ENCODE measurements at places on chromosomes 3 and 15.

DNA sequence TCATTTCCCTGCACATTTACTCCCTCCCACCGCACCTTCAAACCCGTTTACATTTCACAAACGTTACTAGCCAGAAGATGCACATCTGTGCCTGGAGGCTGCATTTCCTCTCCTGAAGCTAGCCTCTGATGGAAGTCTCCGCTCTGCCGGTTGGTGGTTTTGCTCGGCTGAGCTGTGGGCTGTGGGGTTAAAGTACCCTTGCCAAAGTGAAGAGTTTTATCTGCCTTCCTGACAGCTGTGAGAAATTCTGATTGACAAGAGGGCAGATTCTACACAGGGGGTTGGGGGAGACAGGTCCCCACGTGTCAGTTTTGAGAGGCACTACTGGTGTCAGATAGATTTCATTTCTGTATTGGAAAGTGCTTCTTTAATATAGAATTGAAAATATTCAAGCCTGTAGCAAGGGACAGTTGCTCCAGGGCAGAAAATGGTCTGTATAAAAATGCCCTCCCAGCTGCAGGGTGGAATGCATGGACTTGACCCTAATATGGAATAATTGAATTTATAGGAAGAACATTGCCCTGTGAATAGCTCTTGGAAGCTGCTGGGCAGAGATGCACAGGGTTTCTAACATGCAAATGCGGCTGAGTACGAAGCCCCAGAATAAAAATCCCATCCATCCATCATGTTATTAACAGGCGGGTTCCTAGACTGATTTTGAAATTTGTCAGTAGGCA is 201.1 kb upstream of the RGMA start:
- no peak for DNase-seq

GRCh38 chr15:31325595-31326155 is 960 bp upstream of the KLF13 start:
- DNase-seq = no peak

- no peak for DNase-seq
These were observed 276.7 kb downstream of the CHL1 start for GRCh38 chr3:473033-473800.

GRCh38 chr3:167872941-167873340 is 137.4 kb downstream of the SERPINI1 start:
- no peak for DNase-seq

DNA sequence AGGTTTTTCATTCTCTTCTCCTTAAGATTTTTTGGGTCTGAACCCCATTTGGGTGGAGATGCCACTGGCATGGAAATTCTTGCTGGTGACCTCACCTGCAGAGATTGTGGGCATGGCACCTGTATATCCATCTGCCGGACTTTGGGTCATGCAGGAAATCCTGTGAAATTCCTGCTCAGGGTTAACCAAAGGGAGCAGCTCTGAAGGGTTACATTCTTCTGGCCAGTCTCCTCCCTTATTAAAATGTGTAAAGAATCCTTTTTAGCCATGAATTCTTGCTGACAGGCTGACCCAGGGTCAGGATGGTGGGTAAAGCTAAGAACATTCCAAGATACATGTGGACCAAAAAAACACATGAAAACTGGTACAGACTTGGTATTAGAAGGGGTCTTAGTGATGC is 27.4 kb downstream of the ARHGEF26 start:
- DNase-seq = peak; percentile 2

- DNase-seq = peak; percentile 79
These were observed 220.0 kb upstream of the CGNL1 start for GRCh38 chr15:57156210-57156884.

DNA sequence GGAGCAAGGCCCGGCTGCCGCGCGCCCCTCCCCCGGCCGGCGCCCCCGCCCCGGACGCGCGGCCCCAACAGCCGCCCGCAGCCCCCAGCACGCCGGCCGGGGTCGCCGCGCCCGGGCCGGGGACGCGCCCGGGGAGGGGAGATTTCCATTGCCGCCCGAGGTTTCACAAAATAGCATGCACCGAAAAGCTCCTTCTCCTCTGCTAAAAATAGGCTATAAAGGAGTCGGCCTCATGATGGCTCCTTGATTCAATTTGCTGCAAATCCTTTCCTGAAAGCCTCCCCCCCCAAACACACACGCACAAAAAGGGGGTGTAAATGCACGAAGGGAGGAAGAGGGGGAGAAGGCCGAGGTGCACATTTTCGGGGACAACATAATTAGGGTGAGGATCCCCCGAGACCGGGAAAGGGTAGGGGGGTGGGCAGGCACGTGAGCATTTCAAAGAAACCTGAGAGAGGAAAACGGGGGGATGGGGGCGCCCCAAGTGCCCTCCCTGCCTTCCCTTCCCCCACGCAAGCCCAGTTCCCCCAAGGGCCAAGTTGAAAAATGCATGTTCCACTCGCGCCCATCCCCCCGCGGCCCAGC is 734 bp downstream of the TBL1XR1 start:
- peak; percentile 50 for DNase-seq

DNA sequence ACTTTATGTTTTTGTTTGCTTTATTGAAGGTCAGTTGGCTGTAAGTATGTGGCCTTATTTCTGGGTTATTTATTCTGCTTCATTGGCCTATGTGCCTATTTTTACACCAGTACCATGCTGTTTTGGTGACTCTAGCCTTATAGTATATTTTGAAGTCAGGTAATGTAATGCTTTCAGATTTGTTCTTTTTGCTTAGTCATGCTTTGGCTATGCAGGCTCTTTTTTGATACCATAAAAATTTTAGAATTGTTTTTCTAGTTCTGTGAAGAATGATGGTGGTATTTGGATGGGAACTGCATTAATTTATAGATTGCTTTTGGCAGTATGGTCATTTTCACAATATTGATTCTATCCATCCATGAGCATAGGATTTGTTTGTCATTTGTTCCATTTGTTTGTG is 63.5 kb upstream of the TTC14 start:
- DNase-seq = no peak

- DNase-seq = peak; percentile 41
These were observed 18.0 kb downstream of the ATP10A start for GRCh38 chr15:25844981-25845680.

GRCh38 chr3:8938021-8938420 is 25.3 kb downstream of the RAD18 start:
- DNase-seq = peak; percentile 45

GRCh38 chr3:129927072-129927471 is 33.6 kb upstream of the TMCC1 start:
- no peak for DNase-seq

DNA sequence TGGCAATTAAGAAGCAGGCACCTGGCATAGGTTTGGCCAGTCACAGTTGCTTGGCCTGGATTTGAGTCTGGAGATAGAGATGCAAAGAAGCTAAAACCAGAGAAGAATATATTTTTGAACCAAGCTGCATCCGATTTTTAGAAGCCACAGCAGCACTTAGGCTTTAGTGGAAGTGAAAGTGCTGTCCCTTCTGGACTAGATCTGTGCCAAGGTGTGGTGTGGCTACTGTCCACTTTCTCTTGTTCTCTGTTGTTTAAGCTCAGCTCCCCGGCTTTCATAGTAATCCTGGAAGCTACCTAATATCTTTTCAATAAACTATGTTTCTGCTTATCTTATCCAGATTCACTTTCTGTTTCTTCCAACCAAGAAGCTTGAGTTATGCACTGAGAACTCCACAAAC is 183.4 kb upstream of the THRB start:
- DNase-seq = no peak

DNA sequence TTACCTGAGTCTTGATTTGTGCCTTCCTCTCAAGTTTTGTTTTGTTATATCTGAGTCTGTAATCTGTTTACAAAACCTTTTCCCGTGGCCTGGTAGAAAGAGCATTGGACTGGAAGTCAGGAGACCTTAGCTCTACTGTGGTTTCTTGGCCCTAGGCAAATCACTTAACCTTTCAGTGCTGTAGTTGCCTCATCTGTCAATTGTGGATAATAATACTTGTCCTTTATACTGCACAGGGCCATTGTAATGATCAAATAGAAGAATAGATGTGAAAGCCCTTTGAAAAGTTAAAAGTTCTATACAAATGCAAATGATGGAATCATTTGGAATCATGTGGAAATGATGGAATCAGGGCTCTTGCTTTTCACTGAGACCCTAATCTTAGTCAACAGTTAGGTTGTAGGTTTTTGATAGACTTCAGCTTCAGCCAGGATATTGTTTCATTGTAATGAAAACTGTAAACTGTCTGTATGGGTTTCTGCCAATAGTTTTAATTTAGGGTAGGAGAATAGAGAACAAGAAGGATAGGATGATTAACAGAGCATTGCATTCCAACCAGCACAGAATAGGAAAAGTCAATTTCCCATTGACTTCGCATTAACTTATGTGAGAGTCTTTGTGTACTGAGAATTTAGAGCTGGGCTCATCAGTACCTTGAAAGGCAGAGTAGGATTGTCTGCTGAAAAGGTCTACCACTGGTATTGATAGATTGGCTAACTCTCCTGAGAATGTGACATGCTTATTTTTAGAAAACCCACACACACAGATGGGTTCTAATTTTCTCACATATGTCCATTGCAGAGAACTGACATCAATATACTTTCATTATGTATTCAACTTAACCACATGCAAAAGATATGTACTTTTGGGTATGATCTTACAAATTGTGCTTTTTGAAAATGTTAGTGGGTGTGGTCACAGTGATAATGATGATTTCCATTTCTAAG is 21.8 kb downstream of the MAP2K5 start:
- DNase-seq = no peak

GRCh38 chr3:4687167-4687566 is 194.0 kb downstream of the ITPR1 start:
- DNase-seq = no peak

DNA sequence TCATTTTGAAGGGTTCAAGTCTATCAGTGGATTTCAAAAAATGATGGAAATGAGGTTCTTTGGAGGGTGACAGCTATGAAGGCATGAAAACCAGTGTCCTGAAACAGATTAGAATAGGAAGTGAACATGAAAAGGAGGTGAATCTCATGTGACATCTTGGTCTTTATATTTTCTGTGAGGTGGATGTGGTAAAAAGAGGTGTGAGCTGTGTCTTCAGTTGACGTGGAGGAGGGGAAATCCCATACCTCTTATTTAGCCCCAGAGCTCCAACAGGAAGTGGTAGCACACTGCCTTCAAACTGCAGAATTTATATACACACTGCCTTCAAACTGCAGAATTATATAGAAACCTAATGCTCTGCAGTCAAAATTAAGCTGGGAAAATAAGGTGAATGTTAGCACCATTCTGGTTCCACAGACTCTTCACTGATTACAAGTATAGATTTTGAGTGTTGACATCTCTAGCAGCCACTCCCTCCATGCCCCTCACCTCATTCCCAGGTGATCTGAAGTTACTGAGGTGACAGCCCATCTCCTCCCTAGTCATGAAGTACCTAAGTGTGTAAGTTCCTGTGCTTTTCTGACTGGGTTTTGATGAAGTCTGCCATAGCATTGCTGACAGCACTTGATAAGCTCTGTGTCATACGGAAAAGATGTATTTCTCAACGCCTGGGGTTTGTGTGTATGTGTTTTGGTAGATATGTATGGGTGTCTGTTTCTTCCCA is 2.7 kb downstream of the RAB8B start:
- no peak for DNase-seq

DNA sequence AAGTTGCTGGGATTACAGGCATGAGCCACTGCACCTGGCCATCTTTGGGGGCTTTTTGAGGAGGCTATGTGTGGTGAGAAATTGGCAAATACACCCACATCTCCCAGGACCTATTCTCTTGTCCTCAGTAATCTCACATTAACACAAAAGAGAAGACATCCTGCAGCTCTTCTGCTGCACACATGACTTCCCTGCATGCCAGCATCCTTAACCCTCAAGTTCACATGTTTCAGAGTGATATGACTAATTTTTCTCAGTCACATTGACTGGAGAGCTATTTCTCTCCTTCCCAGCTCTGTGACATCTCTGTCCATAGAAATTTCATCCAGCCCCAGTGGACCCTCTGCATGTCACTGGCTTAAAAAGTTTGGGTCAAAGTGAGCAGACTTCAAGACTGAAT is 1.9 kb upstream of the SKIC8 start:
- no peak for DNase-seq

DNA sequence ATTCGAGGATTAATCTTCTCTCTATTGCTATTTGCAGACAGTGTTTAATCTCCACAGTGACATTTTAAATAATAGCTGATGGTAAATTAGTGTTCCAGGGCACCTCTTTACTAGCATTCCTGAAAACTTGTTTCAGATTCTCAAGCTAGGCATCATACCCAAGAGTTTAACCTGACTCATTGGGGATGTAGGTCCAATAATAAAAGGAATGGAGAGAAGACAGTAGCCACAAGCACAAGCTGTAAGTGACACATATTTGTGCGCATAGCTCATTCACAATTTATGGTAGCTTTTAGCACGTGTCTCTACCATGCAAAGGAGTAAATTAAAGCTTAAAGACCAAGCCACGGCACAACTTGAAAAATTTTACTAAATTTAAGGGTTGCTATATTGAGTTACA is 171.3 kb upstream of the FAM3D start:
- peak; percentile 49 for DNase-seq

GRCh38 chr3:5011555-5012256 is 32.5 kb downstream of the BHLHE40 start:
- DNase-seq = no peak

DNA sequence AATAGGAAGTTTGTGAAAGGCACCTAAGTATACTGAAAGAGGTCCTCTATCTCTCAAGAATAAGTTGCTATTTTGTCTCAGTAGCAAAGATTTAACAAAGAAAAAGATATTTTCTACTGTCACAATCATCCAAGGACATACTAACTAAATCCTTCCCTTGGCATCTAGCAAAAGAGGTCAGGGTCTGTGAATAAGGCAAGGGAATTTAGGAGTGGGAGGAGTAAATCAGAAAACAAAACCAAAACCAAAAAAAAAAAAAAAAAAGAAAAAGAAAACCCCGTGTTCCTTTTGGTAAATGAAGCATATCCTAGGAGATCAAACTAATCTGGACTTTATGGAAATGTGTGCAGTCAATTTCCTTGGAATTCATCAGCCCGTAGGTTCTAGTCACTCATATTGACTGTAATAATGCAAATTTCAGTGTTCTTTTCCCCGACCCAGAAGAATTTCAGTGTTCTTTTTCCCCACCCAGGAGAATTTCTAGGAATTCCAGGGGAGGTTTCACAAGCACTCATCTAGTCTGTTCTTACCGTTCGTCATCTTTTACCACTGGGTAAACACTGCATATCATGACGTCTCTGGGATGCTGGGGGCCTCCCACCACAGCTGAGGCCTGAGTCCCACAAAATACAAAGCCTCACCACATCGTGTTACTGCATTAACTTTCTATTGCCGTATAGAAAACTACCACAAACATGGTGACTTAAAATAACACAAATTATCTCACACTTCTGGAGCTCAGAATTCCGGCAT is 113.8 kb upstream of the CCDC54 start:
- DNase-seq = peak; percentile 11

DNA sequence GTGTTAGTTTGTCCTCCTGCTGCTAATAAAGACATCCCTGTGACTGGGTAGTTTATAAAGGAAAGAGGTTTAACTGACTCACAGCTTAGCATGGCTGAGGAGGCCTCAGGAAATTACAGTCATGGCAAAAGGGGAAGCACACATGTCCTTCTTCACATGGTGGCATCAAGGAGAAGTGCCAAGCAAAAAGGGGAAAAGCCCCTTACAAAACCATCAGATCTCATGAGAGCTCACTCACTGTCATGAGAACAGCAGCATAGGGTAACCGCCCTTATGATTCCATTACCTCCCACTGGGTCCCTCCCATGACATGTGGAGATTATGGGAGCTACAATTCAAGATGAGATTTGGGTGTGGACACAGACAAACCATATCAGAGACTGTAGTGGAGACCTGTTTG is 27.0 kb downstream of the TM2D3 start:
- no peak for DNase-seq

All from AG10803 (cell line).